ENCODE measurements at places on chromosomes 12 and 14.

DNA sequence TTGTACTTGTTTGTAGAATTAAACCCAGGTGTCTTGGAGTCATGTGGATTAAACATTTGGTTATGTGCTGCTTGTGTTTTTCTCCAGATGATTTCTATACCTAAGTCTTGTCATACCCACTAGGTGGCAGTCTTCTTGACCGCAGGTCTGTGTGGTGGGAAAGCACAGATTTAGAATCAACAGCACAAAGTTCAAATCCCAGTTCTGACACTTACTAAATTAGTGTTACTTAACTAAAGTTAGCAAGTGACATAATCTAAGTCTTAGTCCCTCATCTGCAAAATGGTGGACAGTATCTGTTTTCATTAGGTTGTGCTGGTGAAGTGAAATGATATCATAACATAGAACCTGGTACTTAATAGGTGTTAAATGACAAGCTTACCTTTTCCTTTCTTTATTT is 151.0 kb upstream of the ARHGAP5 start:
- DNase-seq: no peak

DNA sequence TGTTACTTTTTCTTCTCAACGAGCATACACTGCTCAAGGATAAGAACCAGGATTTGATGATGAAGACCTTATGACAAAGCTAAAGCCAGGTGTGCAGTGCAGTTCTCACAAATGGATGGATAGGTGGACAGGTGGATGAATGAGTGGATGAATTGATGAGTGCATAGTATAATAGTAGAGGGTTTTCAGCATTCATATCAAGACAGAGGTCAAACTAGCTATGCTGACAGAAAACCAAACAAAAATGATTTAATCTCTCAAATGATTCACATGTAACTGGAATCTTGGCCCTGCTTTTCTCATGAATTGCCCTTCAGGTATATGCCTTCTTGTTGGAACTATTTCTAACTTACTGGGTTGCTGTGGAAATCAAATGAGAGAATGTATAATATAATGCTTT is 240.9 kb downstream of the BCAT1 start:
- no peak for DNase-seq

DNA sequence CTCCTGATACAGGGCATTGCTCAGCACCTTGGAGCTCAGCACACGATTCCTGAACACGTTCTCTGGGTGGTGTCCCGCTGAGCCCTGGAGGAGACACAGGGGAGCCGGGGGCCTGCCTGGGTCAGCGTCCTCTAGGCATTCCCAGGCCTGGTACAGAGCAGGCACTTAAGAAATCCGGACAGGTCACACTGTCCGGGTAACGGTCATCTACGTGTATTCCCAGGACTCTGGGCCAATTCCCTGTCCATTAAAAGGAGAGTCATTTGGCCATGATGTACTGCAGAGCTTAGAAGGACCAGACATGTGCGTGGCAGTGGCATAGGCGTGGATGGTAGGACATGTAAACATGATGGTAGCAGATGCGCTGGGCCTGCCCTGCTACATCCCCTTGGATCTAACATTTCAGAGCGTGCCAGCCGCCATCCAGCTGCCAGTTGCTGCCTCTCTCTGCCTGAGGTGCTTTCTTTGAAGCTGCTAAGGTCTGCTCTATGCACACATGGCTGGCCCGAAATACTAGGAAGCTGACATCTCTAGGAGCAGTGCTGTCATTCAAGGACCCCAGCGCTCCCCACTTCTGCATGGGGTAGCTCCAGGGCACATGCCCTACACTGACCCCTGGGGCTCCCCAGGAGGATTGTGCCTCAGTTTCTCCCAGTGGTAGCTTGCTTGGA is 273.1 kb upstream of the RTL1 start:
- DNase-seq: no peak

- DNase-seq: no peak
Observed at GRCh38 chr12:50859621-50860310, 17.0 kb downstream of the TMPRSS12 start.

DNA sequence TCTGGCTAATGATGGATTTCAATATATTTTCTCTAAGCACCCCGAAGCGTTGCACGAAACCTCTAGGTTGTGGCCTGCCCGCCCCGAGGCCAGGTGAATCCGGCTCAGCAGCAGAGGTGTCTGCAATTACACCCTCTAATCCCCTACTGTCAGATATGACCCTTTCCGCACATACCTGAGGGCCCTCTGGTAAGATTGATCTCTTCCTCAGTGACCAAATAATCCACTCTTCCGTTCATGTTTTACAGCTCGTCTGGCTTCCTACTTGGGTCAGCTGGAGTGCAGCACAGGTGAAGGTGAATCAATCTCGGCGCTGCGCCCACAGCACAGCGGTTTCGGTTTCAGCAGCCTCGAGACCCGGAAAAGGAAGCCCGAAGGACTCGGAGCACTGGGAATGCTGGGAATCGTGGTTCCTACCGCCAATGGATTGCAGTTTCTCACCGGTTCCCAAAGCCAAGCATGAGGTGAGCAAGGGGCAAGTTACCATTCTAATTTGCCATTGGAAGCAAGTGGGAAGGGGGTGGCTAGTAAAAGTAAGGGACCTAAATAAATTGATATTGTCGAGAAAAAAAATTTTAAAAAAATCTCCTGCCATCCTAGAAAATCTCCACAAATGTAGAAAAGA is at the start of gene SYNJ2BP:
Gene SYNJ2BP, minus strand, starts transcription at position 366 of the 625 bp plus-strand sequence. Its CDS starts 127 bp downstream, at position 239.
- DNase-seq: peak; percentile 76

GRCh38 chr14:90087433-90087832 is 25.6 kb downstream of the KCNK13 start:
- no peak for DNase-seq

DNA sequence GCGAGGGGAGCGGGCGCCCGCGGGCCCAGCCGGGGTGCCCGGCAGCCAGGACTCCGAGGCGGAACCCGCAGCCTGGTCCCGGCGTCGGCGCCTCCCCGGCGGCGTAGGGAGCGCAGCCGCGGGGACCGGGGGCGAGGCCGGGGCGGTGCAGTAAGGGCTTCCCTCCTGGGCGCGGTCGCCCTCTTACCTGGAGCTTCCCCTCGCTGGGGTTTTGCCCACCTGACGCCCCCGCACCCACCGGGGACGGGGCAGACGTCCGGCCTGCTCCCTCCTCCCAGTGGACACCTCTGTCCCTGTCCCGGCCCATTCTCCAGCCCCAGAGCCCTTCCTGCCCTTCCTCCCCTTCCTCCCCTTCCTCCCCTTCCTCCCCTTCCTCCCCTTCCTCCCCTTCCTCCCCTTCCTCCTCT is 413 bp upstream of the TUBA1C start:
- peak; percentile 71 for DNase-seq

- no peak for DNase-seq
Observed at GRCh38 chr12:31906557-31907301, 52.5 kb upstream of the RESF1 start.

GRCh38 chr12:116735084-116735483 is 2.8 kb downstream of the SPRING1 start:
- DNase-seq: no peak

GRCh38 chr12:51836827-51837173 is 11.7 kb downstream of the FIGNL2 start:
- DNase-seq: no peak

DNA sequence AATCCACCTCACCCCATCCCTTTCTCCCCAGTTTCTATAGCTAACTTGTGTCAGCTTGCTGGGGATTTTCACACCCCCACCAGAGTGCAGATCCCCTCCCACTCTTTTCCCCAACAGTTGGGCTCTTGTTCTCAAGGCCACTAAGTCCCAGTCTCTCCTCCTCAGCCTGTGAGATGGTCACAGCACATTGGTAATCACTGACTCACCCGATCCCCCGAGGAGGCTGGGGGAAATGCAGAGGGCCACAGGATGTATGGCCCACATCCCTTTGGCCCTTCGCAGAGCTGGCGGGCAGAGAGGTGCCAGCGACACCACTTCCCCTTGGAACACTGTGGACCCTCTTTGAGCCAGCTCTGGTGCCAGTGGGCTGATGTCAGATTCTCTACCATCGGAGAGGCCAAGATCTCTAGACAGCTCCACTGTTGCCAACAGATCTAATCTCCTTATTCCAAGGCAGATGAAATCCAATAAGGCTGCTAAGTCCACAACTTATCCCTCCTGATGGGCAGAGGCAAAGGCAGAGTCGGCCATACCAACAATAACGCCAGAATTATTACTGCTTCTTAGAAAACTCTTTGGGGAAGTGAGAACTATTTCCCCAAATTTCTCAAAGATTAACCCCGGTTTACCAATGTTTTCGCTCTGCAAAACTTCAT is 1.6 kb downstream of the FMNL3 start:
- DNase-seq: no peak

- DNase-seq: no peak
Observed at GRCh38 chr12:38926501-38926900, 21.1 kb upstream of the CPNE8 start.

DNA sequence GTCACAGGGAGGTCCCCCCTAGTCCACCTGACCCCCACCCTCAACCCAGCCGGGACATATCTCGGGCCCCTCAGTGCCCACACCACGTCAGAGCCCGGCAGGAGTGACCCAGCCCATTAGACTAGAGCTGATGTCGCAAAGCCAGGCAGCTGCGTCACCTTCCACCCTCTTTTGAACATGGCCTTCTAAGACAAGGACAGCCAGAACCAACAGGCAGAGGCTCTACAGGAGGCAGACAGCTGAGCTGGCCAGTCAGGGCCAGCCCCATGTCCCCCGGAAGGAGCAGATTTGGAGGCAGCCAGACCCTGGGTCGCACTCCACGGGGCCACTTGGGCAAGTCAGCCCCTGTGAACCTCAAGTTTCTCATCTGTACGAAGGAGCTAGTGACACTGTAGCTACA is 44.1 kb downstream of the SCARB1 start:
- no peak for DNase-seq

- no peak for DNase-seq
Observed at GRCh38 chr14:91230397-91231035, 14.0 kb downstream of the GPR68 start.

GRCh38 chr14:44896275-44897040 is 65.3 kb downstream of the KLHL28 start:
- no peak for DNase-seq

- DNase-seq: no peak
Observed at GRCh38 chr12:24378548-24379407, 429.3 kb upstream of the SOX5 start.

- DNase-seq: no peak
Observed at GRCh38 chr12:12331244-12331771, 18.7 kb downstream of the MANSC1 start.

DNA sequence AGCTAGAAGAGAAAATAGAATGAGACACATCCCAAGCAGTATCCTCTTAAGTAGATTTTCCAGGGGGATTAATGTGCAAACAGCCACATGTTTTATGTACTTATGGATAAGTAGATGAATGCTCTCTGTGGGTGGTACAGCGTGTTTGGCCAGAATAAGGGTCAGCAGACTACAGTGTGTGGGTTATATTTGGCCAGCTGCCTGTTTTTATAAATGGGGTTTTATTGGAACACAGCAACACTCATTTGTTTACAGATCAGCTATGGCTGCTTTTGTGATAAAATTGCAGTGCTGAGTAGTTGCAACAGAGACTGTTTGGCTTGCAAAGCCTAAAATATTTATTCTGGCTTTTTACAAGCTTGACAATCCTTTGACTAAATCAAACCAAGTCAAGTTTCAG is 780.2 kb upstream of the SEL1L start:
- DNase-seq: no peak

- no peak for DNase-seq
Observed at GRCh38 chr12:91574975-91575374, 392.4 kb upstream of the DCN start.

DNA sequence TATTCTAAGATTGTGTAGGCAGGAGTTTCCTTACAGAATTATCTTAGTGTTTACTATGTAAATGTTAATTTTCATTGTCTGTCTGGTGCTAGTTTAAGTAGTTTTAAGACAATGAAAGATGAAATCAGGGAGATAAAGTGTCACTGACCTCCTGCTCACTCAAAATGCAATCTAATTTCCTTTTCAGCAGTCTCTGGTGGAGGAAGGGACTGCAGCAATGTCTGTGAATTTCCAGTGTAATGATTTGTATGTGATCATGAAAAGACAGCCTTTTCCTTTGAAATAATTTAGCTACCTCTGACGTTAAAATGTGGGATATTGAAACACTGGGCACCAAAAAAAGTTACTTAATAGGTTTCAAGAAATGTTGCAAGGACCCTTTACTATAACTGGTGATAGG is 779.7 kb upstream of the FLRT2 start:
- no peak for DNase-seq

DNA sequence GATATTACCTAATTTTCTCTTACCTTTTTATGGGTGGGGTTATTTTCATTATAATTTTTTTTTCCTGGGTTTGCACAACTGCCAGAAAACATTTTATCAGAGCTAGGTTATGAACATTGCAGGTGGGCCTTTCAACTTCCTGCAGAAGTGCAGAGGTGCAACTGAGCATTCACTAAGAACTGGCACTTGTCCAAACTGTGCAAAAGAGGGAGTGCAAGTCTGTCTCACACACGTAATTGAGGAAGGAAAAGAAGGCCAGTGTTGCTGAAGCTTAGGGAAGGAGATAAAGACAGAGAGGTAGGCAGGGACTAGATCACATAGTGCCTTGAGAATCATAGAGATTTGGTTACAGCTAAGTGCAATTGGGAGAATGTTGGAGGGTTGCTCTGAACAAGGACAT is 14.1 kb upstream of the AMN1 start:
- DNase-seq: no peak

GRCh38 chr14:23009939-23010726 is at the start of gene C14orf93:
TSS of gene C14orf93 (minus strand) at chr14:23010143. CDS start at chr14:22999023, 11,120 bp downstream.
- peak; percentile 81 for DNase-seq

- DNase-seq: no peak
Observed at GRCh38 chr14:66076176-66076575, 410.0 kb upstream of the CCDC196 start.

DNA sequence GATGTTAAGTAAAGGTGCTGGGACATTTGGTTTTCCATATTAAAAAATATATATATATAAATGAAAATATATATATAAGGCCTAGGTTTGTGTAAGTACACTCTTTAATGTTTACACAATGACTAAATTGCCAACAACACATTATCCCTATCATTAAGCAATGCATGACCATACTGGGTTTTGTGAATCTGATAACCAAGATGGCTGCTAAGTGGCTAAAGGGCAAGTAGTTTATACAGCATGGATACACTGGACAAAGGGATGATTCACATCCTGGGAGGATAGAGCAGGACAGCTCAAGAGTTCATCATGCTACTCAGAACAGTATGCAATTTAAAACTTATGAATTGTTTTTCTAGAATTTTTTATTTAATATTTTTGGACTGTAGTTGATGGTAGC is 89.3 kb downstream of the FIGNL2 start:
- DNase-seq: no peak

DNA sequence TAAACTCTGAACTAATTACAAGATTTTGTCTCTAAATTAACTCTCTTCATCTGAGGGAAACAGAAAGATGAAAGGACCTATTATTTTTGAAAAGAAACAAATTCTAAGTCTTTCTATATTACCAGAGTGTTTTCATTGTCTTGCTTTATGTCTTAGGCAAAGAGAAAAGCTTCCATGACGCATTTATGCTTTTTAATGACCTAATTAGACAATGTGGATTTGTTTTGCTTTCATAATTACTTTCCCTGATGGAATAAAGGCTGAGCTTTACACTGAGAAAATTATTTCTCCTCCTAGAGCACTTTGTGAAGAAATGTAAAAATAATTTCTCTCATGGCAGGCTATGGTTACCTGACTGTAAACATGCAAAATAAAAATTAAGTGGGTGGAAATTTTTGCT is 138.0 kb upstream of the SLCO1C1 start:
- DNase-seq: no peak

- no peak for DNase-seq
Observed at GRCh38 chr12:103282124-103282523, 213.6 kb downstream of the C12orf42 start.
